ENCODE measurements at places on chromosomes 3 and 15. TPM values are rescaled to one million over a fixed set of nuclear protein-coding genes. Genes with fewer than 3 reads are reported as not detected.

RLBP1 gene
- total RNA-seq, result not detected

ZNF620 gene
- total RNA-seq, result 1.9 TPM

ARIH2 gene
- 67.4 TPM for total RNA-seq

BFSP2 gene
- total RNA-seq, result not detected

KCNAB1 gene
- not detected for total RNA-seq

CCDC13 gene
- total RNA-seq, result 0.79 TPM

ZNF860 gene
- total RNA-seq, result 1.0 TPM

BCL2A1 gene
- 17.4 TPM for total RNA-seq

STRIT1 gene
- total RNA-seq, result not detected

PLOD2 gene
- total RNA-seq, result 114 TPM

ILDR1 gene
- not detected for total RNA-seq

TMEM89 gene
- not detected for total RNA-seq

CHL1 gene
- total RNA-seq, result not detected

RBM15B gene
- 21.1 TPM for total RNA-seq

SSUH2 gene
- total RNA-seq, result 1.0 TPM

SERPINI2 gene
- total RNA-seq, result not detected

ZNF502 gene
- total RNA-seq, result 1.8 TPM

SLC51A gene
- total RNA-seq, result not detected

GLDN gene
- total RNA-seq, result not detected

TPRG1 gene
- 0.28 TPM for total RNA-seq

GOLGA8G gene
- total RNA-seq, result not detected

XIRP1 gene
- total RNA-seq, result 0.07 TPM

CLDND1 gene
- 57.6 TPM for total RNA-seq

SLC9C1 gene
- total RNA-seq, result not detected

MORC1 gene
- not detected for total RNA-seq

RASGRF1 gene
- 0.22 TPM for total RNA-seq

EFHB gene
- 0.39 TPM for total RNA-seq

TRPC1 gene
- 7.7 TPM for total RNA-seq

TMC3 gene
- not detected for total RNA-seq

TJP1 gene
- total RNA-seq, result 78.7 TPM

PLSCR5 gene
- total RNA-seq, result not detected

XXYLT1 gene
- 12.4 TPM for total RNA-seq

CMTM8 gene
- 9.9 TPM for total RNA-seq

LRRIQ4 gene
- total RNA-seq, result not detected

CPN2 gene
- not detected for total RNA-seq

HAUS2 gene
- 20.9 TPM for total RNA-seq

RGMA gene
- 0.39 TPM for total RNA-seq

JAGN1 gene
- total RNA-seq, result 52.1 TPM

ROPN1 gene
- not detected for total RNA-seq

OR4M2 gene
- not detected for total RNA-seq

SECISBP2L gene
- 6.2 TPM for total RNA-seq

SLC6A1 gene
- not detected for total RNA-seq

All from A549 treated with DMSO at 1 μM for 4 hours (cell line).